Spleen (tissue), 13 donors: ENCODE measurements at places on chromosomes 11 and 22.

- DNase-seq, result no peak
Measured at GRCh38 chr11:113376156-113376555, 11.4 kb upstream of the ANKK1 start.

- DNase-seq, result no peak
Measured at GRCh38 chr11:7220636-7221035, 31.1 kb upstream of the SYT9 start.

GRCh38 chr11:87215236-87215635 lies 177.5 kb downstream of the TMEM135 start:
- DNase-seq, result no peak

- no peak for DNase-seq
Measured at GRCh38 chr11:30521297-30522071, 64.7 kb downstream of the MPPED2 start.

DNA sequence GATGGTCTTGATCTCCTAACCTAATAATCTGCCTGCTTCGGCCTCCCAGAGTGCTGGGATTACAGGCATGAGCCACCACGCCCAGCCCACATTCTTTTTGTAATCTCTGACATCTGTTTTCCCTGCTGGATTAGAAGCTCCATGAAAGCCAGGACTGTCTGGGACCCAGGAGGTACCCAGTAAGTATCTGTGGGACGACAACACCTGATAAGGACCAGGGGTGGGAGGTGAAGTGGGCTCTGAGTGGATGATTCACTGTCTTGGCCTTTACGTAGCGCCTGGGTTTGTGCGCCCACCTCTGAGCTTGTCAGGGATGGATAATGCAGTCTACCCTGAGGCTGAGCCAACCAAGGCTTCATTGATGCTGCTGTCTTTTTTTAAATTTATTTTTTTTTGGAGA lies 118.8 kb downstream of the ABTB2 start:
- no peak for DNase-seq

- DNase-seq, result no peak
Measured at GRCh38 chr11:73431396-73431795, 55.2 kb downstream of the RELT start.
